ENCODE measurements at places on chromosomes 6 and 20. TPM values are rescaled to one million over a fixed set of nuclear protein-coding genes. Genes with fewer than 3 reads are reported as not detected.

GRCh38 chr6:120981835-120982234 is 352.4 kb downstream of the TBC1D32 start:
- DNase-seq, result no peak

The SMOC2 gene
- total RNA-seq, result 9.6 TPM

DNA sequence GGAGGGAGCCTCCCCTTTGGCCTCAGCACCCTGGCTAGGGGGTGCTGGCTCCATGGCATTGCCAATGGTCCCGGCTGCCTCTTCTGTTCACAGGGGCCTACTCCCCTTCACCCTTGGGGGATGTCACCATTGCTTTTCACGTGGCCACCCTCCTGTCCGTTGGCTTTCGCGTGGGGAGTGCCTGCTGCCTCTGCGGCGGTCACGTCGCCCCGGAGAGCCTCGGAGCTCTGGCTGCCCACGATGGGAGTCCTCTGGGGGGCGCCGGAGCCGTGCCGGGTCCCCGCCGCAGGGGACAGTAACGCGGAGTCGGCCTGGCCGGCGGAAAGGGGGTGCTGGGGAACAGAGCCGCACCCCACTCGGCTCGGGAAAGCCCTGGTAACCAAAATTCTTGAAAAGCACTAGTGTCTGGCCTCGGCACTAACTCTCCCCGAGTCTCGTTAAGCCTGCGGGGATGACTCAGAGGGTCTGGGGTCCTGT is 661 bp upstream of the HEBP2 start:
- peak; percentile 48 for DNase-seq

- DNase-seq, result no peak
Observed at GRCh38 chr6:35258858-35259193, 709 bp upstream of the ZNF76 start.

- no peak for DNase-seq
Observed at GRCh38 chr6:151699719-151700118, 107.8 kb upstream of the ESR1 start.

- no peak for DNase-seq
Observed at GRCh38 chr20:4280731-4281130, 265.4 kb upstream of the RNF24 start.

The GTF2H4 gene
- 29.7 TPM for total RNA-seq

DNA sequence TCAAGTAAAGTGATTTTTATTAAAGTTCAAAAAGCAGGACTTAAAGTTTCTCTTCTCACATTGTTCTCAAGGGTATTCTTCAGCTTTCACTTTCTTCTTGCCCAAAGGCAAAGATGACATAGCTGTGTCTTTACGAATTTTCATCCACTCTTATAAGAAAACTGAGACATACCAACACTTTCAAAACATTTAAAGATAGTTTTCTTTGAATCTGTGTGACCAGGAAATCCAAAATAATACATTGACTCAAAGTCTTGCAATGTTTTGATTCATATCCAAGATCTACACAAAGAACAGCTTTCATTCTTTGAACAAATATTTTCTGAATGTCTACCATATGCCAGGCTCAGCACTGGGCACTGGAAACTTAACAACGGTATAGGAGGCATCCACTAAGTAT is 117.9 kb downstream of the SIM1 start:
- no peak for DNase-seq

The ENPP5 gene
- 13.2 TPM for total RNA-seq

The NDUFAF5 gene
- 72.3 TPM for total RNA-seq

DNA sequence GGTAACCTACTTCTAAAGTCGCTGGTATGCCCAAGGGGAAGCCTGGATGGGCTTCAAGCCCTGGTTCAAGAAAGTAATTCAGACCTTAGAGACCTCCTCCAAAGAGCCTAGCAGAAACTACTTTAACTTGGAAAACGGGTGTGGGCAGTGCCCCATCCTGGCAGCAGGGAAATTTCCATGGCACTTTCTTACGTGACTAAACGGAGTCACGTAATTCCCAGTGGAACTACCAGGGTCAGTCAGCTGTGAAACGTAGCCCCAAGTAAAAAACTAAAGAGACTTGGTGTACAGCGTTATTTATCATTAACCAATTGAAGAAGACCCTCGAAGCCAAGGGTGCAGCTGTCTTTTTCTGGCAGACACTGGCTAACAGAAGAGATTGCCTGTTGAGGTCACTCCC is 114.0 kb downstream of the RCAN2 start:
- DNase-seq, result no peak

- no peak for DNase-seq
Observed at GRCh38 chr20:210809-211502, 16.1 kb upstream of the DEFB129 start.

DNA sequence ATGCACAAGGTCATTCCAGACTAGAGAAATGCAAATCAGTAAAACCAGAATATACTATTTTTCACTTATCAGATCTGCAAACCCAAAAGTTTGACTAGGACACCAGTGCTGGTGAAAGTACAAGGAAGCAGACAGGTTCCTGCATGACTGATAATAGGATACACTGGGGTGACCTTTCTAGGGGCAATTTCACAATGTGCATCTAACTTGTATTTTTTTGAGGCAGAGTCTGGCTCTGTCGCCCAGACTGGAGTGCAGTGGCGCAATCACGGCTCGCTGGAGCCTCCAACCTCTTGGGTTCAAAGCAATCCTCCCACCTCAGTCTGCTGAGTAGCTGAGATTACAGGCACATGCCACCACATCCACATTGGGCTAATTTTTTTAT is 11.4 kb downstream of the COMMD7 start:
- DNase-seq, result no peak

The SLC2A10 gene
- total RNA-seq, result 7.4 TPM

All from right cardiac atrium (tissue), 5 donors.